ENCODE measurements at places on chromosomes 12 and 14. TPM values are rescaled to one million over a fixed set of nuclear protein-coding genes. Genes with fewer than 3 reads are reported as not detected.

The ANKS1B gene
- total RNA-seq = 83.8 TPM

The IFT81 gene
- total RNA-seq = 54.5 TPM

The ANO6 gene
- 56.0 TPM for total RNA-seq

The CISTR gene
- total RNA-seq = not detected

The FAR2 gene
- 14.7 TPM for total RNA-seq

The DPPA3 gene
- total RNA-seq = not detected

The ADAMTS20 gene
- total RNA-seq = 1.6 TPM

The PLEKHG7 gene
- total RNA-seq = 1.2 TPM

Measured in camera-type eye (tissue), 1 donor.